Stimulated activated CD4-positive, alpha-beta T cell treated with anti-CD3 and anti-CD28 coated beads, Interleukin-15, amount 100 ng/mL, for 24 hours (primary cell): ENCODE measurements at places on chromosomes 7 and 10.

DNA sequence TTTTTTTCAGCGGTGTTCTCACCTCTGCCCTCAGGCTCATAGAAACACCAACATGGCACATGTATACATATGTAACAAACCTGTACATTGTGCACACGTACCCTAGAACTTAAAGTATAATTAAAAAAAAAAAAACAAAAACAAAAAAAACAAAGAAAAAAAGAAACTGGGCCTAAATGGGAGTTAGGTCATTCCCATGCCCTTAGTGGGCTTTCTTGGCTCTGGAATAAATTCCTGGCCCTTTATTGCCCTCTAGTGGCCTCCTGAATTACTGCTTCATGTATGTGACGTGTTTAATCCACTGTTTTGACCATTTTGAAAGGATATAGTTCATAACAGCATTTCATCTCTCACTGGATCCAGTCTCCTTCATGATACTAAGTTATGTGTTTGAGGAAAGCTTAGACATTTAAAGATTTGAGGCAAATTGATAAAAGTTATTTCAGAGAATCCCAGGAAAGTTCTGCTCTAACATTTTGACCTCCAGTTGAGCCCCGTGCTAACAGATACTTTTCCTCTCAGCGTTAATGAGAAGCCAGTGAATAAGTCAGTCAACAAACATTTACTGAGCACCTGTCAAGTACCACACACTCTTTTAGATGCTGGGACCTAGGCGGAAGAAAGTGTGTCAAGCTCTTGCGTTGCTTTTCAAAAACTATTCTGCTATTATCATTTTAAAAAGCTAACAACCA is 54.7 kb upstream of the SYPL1 start:
- peak; percentile 40 for DNase-seq

DNA sequence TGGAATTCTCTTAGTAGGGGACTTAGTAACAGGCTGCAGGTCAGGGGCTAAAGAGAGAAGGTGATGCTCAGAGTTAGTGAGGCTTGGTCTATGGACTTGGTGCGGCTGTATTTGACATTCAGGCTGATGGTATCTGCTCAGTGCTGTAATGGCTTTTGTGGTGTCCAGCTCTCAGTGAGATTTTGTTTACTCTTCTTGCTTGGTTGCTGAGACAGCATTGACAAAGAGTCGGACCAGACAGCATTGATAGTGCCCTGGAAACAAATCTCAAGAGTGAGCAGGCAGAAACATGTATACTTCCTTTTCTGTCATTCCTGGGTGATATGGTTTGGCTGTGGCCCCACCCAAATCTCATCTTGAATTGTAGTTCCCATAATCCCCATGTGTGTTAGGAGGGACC is 202.0 kb downstream of the STK31 start:
- DNase-seq, result no peak

DNA sequence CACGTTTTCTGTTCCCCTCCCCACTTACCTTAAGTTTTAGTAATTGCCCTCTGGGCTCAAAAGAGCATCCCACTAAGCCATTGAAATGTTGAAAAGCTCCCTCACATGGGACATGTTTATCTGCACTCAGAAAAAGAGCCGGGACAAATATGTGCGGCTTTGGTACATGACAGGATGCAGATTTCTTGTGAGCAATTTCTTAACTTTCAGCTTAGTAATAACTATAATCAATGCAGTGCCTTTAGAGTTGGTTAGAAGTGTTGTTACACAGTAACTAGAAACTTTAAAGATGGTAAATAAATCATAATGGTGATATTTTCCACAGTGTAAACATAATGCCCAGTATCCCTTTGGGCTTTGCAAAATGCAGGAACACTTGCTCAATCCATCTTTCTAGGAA is 89.2 kb downstream of the ZNF365 start:
- DNase-seq, result no peak

GRCh38 chr7:143250822-143251221 is 12.4 kb upstream of the GSTK1 start:
- no peak for DNase-seq
